ENCODE measurements at places on chromosomes 7 and 10.

- DNase-seq, result no peak
These were observed 27.6 kb downstream of the PFKFB3 start for GRCh38 chr10:6230315-6230714.

DNA sequence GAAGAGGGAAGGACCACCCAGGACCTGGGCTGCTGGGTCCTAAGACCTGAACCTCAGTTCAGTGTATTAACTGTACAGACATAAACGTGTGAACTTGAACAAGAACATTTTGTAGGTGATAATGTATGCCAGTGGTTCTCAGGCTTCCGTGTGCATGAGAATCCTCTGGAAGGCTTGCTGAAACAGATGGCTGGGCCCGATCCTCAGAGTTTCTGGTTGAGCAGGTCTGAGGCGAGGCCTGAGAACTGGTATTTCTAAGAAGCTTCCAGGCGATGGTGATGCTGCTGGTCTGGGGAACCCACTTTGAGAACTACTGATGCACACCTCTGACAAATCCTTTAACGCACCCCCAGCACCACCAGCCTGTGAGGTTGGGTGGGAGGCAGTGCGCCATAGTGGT, 70.4 kb downstream of the CDH23 start:
- no peak for DNase-seq

DNA sequence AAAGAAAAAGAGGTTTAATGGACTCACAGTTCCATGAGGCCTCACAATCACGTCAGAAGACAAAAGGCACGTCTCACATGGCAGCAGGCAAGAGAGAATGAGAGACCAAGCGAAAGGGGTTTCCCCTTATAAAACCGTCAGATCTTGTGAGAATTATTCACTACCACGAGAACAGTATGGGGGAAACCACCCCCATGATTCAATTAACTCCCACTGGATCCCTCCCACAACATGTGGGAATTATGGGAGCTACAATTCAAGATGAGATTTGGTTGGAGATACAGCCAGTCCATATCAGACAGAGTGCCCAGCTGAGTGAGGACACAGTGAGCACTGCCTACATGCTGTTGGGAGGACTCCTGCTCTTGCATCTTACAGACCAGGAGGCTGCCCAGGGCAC, 148.4 kb downstream of the TEX36 start:
- DNase-seq, result no peak

DNA sequence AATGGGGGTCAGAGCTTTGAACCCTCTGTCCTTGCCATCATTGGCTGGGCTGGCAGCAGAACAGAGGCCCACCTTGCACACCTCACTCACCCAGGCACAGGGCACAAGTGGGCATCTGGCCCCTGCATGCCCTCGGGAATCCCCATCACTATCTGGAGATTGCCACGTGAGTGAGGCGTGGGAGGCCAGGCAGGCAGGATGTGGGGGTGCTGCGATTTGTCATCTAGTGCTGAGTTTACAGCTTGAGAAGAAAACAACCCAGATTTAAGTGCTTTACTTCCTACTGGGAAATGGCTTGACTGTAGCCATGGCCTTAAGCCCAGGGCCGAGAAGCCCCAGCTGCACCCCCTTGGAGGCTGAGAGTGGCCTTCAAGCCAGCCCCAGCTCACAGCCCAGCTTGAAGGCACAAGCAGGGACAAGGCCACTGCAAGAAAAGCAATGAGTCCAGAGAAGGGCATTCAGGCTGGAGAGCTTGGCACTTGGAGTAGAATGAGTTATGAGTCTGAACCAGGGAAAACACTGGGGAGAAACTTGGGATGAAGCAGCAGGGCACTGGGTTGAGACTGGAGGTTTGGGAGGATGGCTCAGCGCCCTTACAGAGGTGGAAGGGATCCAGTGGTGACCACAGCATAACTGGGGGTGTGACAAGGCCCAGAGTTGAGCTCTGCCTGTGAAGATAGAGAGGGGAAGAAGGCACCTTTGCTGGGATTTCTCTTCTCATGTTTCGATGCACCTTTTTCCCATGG, 123.0 kb downstream of the CXCL12 start:
- no peak for DNase-seq

- DNase-seq, result no peak
These were observed 39.9 kb upstream of the EGR2 start for GRCh38 chr10:62856021-62856420.

- no peak for DNase-seq
These were observed 1.8 kb upstream of the ZEB1 start for GRCh38 chr10:31317171-31317570.

DNA sequence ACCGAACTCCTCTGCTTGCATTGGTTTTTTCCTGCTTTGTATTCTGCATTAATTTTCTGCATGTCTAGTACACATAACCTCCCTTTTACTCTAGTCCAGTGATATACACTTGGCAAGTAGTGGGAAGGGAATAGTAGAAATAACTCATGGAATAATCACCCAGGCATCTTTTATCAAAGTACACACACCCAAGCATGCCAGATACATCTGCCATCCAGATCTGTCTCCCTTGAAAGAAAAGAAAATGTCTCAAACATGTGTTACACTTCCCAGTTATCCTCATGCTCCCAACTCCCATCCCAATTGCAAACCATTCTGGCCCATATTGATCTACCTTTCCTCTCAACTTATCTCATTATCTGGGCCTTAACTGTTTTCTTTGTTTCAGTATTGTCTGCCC, 79.0 kb downstream of the PHYHIPL start:
- no peak for DNase-seq

GRCh38 chr10:24912215-24912614, 40.2 kb downstream of the PRTFDC1 start:
- peak; percentile 37 for DNase-seq

- no peak for DNase-seq
These were observed 73.5 kb downstream of the CYTH3 start for GRCh38 chr7:6198689-6199595.

DNA sequence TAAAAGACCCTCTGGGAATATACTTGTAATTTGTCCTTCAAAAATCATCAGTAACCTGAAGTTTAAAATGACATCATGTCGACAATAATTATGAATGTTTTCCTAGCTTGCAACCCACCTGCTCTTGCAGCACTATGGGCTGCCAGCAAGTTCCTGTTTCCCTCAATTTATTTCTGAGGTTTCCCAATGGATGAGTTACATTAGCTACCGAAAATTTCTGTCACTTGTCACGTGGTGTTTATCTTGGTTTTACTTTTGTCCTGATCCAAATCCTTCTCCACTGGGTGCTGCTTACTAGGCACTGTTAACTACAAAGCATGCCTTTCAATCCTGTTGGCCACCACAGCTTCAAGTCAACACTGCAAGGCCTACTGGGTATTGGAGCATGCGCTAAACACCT, 31.5 kb downstream of the GIMAP8 start:
- no peak for DNase-seq

DNA sequence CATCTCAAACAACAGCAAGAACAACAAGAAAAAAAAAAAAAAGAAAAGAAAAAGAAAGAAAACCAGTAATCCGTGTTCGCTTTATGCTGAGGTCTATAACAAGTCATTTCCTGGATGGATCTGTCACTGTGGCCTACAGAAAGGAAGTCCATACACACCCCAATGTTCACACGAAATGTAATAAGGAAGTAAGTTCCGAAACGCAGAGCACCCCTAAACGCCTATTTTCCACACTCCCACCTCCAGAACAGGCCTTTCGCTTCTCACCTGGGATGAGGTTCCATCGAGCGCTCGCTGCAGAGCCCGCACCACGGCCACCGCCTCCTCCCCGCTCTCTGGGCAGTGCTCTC, 735 bp downstream of the ZNF394 start:
- no peak for DNase-seq

DNA sequence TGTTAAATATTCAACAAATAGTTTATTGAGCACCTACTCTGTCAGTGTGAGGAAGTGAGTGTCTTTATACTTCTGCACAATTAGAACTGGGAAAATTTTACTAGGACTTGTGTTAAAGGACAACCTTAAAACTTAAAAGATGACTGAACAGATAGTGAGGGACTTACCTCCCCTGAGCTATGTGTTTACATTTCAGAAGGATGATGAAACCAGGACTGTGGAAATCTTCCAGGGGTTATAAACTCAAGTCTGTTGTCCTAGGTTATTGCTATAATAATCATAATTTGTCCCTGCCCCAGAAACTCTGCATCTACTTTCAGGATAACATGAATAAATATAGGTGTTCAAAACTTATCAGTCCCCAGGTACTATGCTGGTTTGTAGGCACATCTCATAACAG, 261.0 kb upstream of the MKLN1 start:
- DNase-seq, result peak; percentile 29

GRCh38 chr7:111091593-111092358, 849 bp downstream of the LRRN3 start:
- no peak for DNase-seq

DNA sequence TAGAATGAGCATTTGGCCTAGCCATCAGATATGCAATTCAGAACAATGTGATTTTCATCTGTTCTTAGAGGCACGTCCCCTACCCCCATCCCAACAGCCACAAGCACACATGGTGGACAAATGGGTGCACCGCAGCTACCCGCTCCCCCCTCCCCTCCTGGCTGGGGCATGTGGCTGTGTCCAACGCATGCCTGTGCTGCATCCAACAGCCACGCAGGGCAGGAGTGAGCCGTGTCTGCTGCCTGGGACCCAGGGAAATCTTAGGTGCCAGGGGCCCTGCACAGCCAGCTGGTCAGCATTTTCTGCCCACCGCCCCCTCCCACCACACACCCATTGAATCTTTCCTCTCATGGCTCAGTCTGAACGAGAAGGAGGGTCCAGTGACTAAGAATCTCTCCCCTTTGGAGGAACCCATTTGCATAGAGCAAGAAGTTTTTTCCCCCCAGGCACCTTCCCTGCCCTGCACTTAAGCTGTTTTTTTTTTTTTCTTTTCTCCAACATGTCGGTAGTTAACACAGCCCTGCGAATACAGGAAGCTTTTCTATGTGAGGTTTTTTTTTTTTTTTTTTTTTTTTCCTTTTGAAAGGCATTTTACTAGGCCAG, 138.9 kb downstream of the WDR11 start:
- no peak for DNase-seq

DNA sequence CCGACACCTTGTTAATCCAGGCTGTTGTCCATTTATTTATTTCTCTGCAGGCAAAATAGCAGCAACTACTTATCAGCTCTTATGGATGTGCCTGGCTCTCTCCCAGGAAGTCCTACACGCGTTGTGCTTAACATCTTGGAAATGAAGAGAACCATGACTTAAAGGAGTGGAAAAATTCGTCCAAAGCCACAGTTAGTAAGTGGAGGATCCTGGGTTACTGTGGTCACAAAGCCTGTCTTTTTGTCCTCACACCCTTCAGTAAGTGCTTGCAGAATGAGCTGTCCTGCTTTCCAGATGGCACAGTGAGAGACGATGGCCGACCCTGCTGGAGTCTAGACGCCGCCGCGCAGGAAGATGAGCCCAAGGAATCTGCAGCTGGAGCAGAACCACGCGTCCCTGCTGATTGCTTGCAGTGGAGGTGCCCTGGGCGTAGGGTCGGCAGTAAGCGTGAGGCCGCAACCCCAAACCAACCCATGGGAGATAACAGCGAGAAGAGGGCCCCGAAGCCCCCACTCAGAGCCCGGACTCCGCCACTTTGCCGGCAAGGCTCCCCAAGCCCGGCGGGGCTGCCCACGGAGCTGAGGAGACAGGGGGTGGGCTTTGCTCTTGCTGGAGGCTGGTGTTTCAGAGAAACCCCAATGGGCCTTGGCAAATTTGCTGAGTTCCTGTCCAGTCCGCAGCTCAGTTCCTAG, 178.6 kb downstream of the CXCL12 start:
- DNase-seq, result peak; percentile 56

- no peak for DNase-seq
These were observed 207.6 kb downstream of the PHTF2 start for GRCh38 chr7:78006063-78006755.

DNA sequence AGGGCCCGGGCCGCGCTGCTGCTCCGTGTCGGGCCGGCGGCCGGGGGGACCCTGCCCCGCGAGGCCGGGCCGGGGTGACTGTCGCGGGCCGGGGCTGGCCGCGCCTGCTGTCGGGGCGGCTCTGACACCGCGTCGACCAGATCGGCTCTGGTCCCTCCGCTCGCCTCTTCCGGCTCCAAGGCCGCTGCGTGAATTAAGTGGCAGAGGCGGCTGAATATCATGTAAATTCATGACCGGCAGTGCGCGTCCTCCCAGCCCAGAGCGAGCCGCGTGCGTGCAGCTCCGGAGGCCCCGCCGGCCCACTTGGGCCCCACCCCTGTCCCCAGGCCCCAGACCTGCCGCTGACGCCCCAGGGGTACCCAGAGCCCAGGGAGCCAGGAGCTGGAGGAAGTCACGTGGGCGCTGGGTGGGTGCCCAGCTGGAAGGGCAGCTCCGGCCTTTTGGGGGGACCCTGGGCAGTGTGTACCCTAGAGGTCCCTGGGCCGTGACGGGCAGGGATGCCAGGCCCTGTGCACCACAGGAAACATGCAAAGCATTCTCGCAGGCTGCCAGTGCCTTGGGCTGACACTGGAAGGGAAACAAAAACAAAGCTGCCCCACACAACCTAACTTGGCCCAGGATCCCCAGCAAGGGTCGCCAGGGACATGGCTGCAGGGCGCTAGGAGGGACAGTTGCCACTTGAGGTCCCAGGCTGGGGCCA, 584.0 kb upstream of the MKI67 start:
- DNase-seq, result no peak

- DNase-seq, result no peak
These were observed 131.0 kb downstream of the SEM1 start for GRCh38 chr7:96578606-96579005.

DNA sequence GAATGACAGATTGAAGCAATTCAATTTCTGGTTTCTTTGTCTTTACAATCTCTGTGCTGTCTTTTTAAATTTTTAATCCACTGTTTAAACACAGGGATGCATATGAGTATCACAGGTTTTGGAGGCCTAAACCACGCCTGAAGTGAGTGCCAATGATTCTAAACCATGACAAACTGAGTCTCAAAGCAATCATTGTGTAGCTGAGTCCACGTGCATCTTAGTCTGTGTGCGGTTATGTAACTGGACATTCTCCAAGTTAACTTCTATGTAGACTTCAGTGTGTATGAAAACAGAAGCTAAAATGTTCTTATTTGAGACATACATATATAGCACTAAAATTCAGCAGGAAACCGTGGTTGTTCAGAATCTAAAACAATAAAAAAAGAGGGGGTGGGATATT, 79.3 kb upstream of the ST8SIA6 start:
- DNase-seq, result no peak

DNA sequence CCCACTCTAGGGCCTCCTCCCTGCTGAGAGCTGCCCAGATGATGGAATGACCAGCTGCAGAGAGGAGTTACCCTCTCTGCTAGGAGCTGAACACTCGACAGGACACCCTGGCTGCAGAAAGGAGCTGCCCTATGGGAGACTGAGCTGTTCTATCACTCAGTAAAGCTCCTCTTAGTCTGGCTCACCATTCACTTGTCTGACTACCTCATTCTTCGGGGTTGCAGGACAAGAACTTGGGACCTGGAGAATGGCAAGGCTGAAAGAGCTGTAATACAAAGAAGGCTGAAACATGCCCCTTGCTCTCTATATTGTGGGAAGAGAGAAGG, 30.5 kb downstream of the CRTAC1 start:
- DNase-seq, result no peak

GRCh38 chr10:128000471-128001362, 93.8 kb downstream of the PTPRE start:
- DNase-seq, result no peak
